ENCODE measurements at places on chromosomes 13 and 19.

DNA sequence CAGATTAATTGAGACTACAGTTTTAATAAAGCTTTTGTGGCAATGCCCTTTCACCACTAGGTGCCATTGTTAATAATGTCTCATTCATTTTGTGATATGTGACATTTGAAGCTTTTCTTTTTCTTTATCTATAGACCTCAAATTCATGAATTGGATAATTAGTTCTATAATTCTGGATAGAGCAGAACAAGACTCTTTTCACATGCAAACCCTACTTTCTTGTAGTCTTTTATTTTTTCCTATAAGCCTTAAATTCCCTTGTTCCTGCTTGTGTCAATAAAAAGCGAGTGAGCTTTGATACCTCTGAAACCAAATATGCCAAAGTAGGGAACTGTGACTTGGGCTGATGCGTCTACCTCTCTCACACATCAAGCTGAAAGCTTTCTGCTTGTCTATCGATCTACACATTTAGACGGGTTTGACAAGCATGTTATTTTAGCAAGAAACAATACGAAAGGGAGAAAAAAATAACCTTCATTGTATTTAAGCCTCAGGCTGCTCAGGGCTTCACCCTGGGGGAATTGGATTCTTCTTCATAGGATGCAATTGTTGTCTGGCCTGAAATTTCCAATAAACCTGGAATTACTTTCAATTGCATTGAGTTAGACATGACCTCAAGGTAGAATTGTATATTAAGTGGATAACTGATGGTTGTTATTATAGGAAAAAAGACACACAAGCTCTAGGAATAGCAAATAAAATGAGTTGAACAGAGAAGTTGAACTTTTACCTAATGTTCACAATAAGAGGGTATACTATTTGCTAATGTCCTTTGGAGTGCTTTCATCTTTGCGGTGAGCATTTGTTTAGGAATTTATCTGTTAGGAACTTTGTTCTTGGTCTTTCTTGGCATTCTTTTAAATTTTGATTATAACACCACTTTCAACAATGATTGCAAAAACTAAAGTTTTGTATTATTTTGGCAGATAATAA lies 1150.2 kb upstream of the PCDH9 start:
- no peak for DNase-seq

GRCh38 chr19:18663940-18664530 lies 19.4 kb upstream of the CRTC1 start:
- DNase-seq: no peak

DNA sequence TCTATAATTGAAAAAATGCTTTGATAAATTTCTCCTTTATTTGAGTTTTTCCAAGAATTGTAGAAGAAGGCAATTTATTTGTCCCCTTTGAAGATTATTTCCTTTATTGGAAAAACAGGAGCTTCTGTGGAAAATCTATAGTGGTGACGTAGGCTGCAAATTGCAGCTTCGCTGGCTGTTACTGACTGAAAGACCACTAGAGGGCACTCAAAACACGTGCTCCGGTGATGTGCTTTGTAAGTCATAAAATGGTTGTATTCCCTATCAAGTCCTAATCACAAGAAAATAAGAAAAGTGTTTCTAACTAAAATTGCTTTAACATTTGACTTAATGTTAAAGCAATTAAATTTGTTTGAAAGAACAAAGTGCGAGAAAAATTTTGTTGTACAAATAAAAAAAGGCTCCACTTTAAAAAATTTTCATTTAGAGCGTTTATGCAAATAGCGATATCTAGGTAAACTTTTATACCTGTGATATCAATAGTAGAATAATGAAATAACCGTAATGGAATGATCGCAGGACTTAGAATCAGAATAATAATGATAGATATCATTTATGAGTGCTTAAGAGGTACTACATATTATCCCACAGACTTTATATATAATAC lies 638.2 kb upstream of the SPRY2 start:
- DNase-seq: peak; percentile 54

DNA sequence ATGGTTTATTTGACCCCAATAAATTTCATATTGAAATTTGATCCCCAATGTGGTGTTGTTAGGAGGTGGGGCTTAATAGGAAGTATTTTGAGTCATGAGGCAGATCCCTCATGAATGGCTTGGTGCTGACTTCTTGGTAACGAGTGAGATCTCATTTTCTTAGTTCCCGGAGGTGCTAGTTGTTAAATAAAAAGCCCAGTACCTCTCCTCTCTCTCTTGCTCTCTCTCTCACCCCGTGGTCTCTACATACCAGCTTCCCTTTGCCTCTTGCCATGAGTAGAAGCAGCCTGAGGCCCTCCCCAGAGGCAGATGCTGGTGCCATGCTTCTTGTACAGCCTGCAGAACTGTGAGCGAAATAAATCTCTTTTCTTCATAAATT lies 39.4 kb upstream of the KATNAL1 start:
- DNase-seq: no peak

DNA sequence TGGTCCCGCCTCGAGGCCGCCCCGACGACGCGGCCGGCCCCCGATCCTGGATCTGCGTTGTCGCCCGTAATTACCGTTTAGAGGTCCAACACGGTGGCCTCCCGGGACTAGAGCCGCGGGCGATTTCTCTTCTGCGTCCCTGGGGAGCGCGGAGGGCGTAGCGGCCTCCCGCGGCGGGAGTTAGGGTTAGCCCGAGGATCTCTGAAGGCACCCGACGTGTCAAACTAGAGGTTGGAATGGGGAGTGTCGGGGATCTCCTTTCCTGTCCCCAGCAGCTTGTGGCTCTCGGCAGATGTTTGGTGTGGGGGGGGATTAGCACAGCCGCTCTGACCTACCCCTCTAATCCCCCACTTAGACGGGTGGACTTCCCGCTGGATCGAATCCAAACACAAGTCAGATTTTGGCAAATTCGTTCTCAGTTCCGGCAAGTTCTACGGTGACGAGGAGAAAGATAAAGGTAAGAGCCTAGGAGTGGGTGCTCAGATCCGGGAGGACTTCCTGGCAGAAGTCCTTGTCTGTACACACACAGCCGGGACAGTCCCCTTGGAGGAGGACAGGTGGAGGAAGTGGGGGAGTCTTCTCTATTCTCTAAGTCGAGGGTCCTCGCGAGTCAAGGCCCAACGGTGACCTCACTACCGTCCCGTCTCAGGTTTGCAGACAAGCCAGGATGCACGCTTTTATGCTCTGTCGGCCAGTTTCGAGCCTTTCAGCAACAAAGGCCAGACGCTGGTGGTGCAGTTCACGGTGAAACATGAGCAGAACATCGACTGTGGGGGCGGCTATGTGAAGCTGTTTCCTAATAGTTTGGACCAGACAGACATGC lies 581 bp downstream of the CALR start:
- DNase-seq: peak; percentile 75

Measured in NCI-H69 (cell line).